ENCODE measurements at places on chromosomes 4 and X.

DNA sequence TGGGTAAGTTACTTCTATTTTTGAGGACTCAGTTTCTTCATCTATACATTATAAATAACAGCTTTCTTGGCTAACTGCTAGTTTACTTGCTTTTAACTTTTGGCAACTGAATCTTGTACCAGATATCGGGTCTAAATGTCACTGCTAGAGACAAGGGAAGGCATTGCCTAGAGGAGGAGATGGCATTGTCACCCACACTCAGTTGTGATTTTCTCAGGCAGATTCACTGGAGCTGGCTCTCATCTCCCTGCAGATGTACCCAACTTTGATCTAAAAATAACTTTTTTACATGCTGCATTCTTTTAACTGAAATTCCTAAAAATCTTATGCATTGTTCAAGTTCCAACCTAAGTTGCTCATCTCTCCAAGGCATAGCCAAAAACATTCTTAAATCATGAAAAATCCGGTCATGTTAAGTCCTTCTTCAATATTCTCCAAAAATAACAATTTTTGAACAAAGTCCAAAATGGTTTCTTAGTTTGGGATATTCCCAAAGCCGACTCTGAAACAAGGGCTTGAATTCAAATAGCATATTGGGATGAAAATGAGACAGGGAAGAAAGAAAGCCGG, 469.0 kb upstream of the BOD1L1 start:
- DNase-seq, result no peak

- no peak for DNase-seq
Observed at GRCh38 chr4:102736636-102737549, 23.9 kb downstream of the MANBA start.

GRCh38 chr4:67762086-67762485, 7.9 kb upstream of the GNRHR start:
- no peak for DNase-seq

GRCh38 chrX:24777660-24778059, 83.9 kb downstream of the POLA1 start:
- no peak for DNase-seq

GRCh38 chr4:4387531-4388310, 819 bp downstream of the NSG1 start:
- DNase-seq, result no peak

DNA sequence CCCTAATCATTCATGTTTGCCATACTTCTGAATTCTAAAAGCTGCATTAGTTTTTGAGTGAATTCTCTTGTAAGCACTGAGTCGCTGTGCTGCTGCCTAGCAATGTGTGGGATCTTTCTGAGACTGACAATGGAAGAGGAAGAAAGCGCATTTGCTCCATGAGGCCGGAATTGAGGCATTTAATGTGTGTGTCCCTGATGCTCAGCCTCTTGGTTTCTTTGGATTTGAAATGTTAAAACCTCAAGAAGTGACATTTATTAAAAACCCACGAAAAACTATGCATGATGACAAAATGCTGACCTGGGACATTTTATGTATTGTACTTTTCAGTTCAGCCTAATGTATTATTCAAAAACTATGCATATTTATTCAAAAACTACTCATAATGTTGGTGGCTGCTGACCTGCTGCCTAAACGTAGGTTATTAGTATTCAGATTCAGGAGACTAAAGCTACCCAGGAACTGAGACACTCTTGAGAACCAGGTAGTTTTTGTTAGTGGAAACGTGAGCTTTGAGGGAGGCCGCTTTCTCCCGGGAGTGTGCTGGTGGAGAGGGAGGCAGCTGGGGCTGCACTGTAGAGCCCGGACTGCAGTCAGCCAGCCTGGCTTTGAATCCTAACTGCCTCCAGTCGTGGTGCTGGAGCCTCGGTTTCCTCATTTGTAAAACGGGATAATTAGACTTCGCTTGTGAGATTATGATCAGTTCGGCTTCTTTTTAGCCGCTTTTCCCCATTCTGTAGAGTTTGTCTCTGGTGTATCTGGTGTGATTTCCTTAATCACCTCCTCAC, 11.3 kb downstream of the RGS12 start:
- no peak for DNase-seq

DNA sequence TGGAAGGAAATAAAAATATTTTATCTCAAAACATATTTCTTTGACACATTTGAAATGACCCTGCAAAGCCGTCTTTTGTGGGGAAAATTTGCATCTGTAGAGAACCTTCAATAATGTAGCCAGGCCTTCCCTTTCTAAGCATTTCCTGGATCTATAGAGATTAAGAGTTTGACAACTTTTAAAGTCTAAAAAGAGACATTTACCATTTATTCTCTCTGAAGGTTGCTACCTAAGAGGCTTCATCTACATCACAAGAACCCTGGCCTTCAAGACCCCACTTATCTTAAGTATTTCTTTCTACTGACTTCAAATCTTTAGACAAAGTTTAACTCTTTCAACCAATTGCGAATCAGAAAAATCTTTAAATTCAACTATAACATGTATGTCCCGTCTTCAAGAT, 1639.8 kb downstream of the RPA4 start:
- DNase-seq, result no peak

DNA sequence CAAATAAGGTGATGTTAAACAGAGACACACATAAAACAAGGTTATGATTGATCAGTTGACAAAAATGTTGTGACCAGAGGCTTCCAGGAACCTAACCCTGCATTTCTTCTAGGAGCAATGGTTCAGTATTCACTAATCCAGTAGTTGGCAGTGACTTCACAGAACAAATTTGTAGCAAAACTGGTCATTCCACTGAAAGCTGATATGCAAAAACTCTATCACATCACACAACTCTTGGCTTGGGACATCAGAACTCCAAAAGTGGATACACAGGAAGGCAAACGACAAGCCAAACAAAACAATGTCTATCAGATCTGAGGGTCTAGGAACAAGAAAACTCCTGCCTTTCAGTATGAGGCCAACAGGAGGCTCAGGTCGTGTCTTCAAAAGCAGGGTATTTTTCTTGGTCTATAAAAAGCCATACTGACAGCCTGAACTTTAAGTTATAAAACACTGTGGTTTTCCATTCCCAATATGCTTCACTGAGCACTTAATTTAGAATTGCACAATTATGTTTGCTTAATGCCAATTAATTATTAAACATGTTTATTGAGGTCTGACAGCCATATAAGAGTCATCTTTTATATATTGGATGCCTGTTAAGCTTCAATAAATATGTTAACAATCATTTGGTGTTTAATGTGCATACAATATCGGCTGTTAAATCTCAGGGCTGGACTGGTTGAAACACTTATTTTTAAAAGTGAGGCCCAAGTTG, 45.6 kb downstream of the SOD3 start:
- DNase-seq, result no peak

GRCh38 chr4:184684491-184685189, 35.1 kb downstream of the PRIMPOL start:
- no peak for DNase-seq

GRCh38 chrX:8189096-8189830, 18.2 kb upstream of the VCX2 start:
- no peak for DNase-seq

Measured in muscle of arm (tissue), 14 donors.